Effector memory CD4-positive, alpha-beta T cell (primary cell): ENCODE measurements at places on chromosomes 7 and 10.

GRCh38 chr10:118444069-118444468 is 101.9 kb upstream of the FAM204A start:
- DNase-seq: no peak

- no peak for DNase-seq
Observed at GRCh38 chr7:15915686-15916293, 229.3 kb upstream of the MEOX2 start.

DNA sequence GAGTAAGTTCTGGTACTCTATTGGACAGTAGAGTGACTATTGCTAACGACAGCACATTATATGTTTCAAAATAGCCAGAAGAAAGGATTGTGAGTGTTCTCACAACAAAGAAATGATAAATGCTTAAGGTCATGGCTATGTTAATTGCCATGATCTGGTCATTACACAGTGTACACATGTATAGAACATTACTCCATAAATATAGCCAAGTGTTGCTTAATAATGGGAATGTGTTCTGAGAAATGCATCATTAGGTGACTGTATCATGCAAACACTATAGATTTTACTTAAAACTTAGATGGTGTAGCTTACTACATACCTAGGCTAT is 19.6 kb downstream of the EPC1 start:
- DNase-seq: no peak

- DNase-seq: no peak
Observed at GRCh38 chr7:44285561-44285960, 39.8 kb downstream of the CAMK2B start.

- DNase-seq: no peak
Observed at GRCh38 chr7:108860615-108861014, 290.9 kb downstream of the DNAJB9 start.

DNA sequence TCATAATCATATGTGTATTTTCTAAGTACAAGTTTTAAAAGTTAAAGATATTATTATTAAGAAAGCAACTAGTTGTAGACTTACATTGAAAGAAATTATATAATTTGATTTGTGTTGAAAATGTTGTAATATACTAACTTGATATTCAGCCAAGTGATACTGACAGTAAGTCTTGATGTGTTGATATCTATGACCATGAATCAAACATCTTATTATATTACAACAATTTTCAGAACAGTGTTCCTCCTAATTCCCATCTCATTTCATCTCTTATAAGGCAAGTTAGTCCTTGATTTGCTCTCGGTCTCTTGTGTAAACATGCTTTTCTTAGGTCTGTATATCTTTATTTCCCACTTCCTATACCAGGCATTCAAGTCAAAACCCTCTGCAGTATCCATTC is 269.2 kb upstream of the SEMA3E start:
- no peak for DNase-seq

GRCh38 chr10:90222372-90222771 is 521.0 kb downstream of the KIF20B start:
- no peak for DNase-seq

DNA sequence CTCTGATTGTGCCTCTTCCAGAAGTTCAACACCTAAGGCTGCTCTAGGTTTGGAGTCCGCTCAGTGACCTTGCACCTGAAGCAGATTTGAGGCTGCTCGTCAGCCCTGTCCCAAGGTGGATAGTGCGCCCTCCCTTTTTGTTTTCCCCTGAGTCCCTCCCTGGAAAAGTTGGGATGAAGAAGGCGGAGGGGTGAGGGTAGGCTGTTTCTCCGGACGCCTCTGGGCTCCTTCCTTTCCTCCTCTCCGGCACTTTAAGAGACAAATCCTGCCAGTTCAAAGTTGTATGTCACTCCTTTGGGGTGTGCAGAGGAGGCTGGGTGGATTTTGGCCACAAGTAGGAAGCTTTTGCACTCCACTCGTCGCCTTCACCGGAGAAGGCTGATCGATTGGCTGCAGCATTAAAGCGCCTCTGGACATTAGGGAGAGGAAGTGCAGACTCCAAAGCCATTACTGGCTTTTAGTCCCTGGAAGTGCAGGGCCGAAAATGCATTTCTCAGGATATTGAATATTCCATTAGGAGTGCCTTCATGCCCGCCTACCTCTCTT is 81.9 kb upstream of the PRKG1 start:
- no peak for DNase-seq

- DNase-seq: no peak
Observed at GRCh38 chr7:149870701-149871483, 2.9 kb upstream of the ATP6V0E2 start.

DNA sequence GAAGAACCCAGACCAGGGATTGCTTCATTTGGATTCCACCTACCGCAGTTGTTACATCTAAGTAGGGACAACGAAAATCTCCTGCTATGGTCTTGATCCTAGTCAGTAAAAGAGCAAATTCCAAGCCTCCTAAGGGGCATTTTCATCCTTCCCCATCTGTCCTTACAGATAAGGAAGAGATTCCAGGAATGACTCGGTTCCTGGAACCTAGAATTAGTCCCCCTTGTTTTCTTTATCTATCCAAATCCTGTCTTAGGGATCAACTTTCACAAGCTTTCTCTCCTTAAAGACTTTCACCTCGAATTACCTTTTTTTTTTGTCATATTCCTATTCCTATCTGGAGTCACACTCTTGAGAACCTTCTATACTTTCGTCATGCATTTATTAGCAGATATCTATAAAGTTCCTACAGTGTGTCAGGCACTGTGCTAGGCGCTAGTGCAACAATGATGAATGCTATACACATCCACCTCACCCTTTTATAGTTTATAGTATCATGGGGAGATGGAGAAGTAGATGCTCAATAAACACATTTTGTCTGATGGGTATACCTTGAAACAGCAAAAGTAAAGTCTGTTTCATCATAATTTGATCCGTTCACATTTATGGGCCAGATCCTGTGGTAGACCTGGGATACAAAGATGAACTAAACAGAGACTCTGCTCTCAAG is 39.2 kb downstream of the LAMB4 start:
- no peak for DNase-seq

DNA sequence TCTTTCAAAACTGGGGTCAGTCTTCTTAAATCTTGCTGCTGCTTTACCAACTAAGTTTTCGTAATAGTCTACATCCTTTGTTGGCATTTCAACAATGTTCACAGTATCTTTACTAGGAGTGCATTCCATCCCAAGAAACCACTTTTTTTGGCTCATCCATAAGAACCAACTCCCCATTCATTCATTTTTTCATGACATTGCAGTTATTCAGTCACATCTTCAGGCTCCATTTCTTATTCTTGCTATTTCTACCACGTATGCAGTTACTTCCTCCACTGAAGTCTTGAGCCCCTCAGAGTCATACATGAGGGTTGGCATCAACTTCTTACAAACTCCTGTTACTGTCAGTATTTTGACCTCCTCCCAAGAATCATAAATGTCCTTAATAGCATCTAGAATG is 392.3 kb downstream of the DGKB start:
- DNase-seq: no peak
